ENCODE measurements at places on chromosomes 7 and 10. TPM values are rescaled to one million over a fixed set of nuclear protein-coding genes. Genes with fewer than 3 reads are reported as not detected.
A peak's percentile ranks its signal among the peaks of the same experiment; 100 is the strongest.

DNA sequence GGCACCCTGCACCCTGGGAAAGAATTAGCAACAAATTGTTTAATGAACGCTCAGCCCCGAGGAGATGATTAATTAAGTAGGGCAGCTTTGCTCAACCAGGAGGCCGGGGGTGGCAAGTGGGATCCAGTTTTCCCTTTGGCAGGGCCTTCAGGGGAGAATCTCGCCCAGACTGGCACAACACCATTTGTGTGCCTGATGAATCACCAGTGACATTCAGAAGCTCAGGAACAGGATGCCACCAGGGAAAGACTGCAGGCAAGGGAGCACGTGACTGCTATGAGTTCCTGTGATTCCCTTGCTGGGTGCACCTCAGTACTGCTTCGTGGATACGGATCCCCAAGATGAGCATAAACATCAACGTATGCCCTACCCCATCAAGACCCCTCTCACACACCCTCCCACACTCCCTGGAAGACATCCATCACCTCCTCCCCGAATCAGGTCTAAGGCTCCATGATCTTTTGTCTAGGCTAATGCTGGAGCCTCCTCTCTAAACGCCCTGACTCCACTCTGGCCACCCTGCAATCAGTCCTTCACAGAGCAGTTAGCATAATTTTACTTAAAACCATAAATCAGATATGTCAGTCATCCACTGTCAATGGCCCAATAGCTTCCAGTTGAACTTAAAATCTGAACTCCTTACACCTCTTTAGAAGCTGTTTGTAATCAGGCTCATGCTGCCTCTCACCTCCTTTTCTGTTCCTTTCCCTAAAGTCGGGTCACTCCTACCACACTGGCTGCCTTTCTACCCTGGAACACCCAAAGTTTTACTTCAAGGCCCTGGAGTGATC, 109.2 kb upstream of the AGK start:
- DNase-seq, result no peak

DNA sequence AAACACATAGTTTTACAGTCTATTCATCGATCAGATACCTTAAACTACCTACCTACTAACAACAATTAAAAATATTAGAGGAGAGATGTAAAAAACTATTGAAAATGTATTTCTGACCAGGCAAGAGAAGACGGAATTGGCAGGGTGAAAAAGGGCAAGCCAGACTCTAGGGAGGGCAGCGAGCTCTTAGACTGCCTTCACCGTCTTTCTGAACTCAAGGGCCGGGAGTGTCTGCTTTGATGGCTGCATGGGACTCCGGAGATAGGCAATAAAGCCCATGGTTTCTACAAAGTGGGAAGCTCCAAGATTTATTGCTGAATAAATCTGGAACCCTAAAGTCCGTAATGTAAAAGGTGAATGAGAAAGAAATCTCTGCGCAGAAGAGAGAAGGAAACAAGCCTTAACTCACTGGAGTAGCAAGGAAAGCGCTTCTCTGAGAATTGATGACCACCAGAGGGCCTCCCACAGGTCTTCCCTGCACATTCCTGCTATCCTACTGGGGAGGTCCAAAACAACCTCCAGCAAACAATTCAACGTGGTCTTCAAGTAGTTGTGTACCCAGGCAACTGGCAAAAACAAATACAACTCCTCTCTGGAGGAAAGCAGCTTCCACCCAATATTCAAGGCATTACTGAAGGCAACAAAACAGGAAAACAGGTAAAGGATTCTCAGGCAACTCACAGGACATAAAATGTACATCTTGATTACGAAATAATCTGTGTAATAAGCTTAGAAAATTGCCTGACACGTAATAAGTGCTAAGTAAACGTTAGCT, 181.3 kb downstream of the SDK1 start:
- no peak for DNase-seq

GRCh38 chr10:126022841-126023240, 126.5 kb downstream of the FANK1 start:
- DNase-seq, result no peak

DNA sequence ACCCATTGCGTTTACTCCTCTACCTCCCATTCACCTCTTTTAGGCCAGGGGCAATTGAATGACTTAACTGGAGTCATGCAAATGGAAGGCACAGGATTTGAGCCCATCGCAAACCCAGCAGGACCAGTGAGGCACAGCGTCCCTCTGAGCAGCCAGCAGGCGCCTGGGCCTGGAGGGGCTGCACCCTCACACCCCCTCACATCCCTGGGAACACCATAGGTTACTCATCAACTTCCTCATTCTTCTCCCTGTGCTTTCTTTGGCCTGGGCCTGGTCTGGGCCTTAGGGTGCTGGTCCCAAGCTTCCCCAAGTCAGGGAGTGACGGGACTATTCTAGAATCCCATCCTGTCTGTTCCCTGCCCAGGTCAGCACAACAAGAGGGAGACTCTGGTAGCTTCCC, 169.4 kb upstream of the EEPD1 start:
- DNase-seq, result no peak

MMP21 gene
- not detected for total RNA-seq

DNA sequence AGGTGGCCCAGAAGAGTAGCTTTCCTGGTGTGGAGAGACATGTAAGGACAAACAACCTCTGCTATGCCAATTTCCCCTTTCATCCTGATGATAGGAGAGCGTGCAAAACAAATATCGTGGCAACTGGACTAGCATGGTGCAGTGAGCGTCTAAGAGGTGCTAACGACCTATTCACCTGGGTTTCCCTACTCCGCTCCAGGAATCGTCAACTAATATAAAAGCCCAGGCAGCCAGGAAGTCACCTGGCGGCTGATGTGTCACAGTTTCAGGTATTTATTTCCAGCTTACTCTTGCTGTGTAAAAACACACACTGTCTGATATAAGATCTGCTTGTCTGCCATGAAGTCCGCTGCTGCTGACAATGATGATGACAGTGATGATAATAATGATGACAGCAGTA, 56.5 kb upstream of the EFCAB10 start:
- DNase-seq, result no peak

DNA sequence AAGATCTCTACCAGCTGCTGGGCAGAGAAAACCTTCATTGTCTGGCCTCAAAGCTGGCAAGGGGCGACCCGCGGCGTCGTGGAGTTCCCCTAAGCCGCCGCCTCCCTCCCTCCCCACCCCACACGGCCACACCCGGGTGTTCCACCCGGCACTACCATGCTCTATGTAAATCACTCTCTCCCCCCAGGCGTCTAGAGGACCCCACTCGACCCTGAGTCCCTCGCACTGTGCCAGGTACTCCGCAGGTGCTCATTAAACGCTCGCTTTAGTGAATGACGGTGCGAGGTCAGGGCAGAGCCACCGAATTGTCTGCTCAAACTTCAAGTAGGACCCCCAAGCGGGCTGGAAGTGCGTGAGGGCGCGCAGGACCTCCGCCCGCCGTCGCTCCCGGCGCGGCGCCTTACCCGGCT, 628 bp downstream of the PARP12 start:
- DNase-seq, result no peak

DNA sequence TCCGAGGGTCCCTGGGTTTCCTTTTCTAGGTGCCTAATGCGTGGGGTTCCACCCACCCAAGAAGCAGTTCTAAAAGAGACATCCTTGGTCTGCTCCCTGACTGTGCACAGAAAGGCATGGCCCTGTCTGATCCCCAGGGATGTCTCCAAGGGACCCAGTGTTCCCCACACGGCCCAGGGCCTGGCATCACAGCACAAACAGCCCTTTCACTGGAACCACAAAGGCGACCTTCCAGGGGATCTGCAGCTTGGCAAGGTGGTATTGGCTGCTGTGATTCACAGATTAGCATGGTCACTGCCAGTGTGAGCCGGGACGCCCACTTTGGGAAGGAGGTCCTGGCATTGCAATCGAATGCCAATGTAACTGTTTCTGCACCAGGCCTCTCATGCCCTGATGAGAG, 6.4 kb downstream of the KCNMA1 start:
- DNase-seq, result no peak

- DNase-seq, result peak; percentile 44
Observed at GRCh38 chr10:96720422-96721206, at the start of gene PIK3AP1. Gene PIK3AP1, minus strand, starts transcription at chr10:96720514. Its CDS starts 120 bp downstream, at chr10:96720394.

SLC26A4 gene
- 0.43 TPM for total RNA-seq

- DNase-seq, result peak; percentile 56
Observed at GRCh38 chr10:119209035-119209735, 1.8 kb downstream of the GRK5 start.

GRCh38 chr7:114082642-114083165, 163.9 kb upstream of the PPP1R3A start:
- no peak for DNase-seq

- DNase-seq, result no peak
Observed at GRCh38 chr10:118948786-118949185, 80.7 kb upstream of the NANOS1 start.

DNA sequence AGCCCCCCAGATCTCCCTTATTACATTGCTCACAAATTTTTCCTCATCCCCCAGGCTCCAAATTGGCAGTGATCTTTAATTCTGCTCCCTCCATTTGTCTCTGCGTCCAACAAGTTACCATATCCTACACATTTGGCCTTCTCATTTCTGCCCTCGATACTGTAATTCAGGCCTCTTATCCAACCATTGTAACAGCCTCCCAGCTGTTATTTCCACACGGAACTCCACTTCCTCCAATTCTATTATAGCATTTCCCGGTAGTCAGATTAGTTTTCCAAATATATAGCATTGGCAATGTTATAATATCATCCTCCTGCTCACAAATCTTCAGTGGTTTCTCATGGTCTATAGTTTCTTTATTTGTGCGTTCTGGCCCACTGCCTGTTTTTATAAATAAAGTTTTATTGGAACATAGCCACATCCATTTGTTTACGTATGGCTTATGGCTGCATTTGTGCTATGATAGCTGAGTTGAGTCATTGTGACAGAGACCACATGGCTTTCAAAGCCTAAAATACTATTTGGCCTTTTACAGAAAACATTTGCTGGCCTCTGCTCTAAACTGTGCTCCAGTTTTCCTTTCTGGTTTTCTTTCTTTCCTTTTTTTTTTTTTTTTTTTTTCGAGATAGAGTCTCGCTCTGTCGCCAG, 126.5 kb upstream of the ZNF438 start:
- DNase-seq, result no peak

DNA sequence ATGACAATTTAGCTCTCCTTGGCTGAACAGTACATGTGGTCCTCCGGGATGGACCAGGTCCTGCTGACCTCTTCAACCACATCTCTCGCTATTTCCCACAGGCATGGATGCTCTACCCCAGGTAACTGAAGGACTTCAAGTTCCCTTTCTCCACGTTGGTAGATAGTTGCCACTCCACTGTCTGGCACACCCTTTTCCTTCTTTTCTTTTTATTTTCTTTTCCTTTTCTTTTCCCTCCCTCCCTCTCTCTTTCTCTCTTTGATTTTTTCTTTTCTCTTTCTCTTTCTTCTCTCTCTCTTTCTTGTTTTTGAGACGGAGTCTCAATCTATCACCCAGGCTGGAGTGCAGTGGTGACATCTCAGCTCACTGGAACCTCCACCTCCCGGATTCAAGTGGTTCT, 2.8 kb upstream of the ACBD7 start:
- no peak for DNase-seq

DNA sequence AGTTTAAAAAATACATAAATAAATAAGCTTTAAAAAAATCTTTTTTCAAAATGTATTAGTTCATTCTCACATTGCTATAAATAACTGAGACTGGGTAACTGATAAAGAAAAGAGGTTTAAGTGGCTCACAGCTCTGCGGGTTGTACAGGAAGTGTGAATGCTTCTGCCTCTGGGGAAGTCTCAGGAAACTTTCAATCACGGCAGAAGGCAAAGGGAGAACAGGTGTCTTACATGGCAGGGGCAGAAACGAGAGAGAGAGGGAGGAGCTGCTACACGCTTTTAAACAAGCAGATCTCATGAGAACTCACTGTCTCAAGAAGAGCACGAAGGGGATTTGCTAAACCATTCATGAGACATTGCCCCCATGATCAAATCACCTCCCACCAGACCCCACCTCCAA, 114.6 kb downstream of the DNAJC1 start:
- no peak for DNase-seq

GRCh38 chr10:124429576-124429975, 10.9 kb upstream of the OAT start:
- no peak for DNase-seq

ZNF479 gene
- not detected for total RNA-seq

- DNase-seq, result no peak
Observed at GRCh38 chr7:121529003-121529402, 132.9 kb upstream of the FAM3C start.

DNA sequence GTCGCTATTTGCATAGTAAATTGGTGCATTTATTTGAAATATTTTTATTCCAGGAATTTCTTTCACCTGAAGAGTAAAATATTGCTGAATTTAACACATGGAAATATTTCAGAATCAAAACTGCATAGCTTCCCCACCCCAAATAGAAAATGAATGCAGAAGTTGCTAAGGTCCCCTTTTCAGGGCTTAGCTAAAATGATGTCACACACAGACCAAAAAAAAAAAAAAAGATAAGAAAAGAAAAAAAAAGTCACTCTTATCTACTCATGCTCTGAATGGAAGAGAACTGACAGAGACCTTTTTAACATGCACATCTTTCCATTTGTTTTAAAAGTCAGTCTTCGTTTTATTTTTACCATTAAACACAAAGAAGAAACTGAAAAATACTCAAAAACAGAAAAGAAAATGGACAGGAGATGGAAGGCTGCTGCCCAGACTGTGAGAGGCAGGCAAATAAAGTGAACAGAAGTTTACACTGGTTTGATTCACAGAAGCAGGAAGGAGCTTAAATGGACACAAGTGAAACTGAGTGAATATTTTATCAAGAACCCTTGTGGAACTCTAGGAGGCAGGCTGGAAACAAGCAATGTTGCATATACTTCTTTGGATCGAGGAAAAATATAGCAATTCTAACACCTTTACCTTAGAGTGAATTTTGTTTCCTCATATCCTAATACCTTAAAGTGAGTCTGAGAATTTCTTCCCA, 32.0 kb downstream of the PSMC2 start:
- DNase-seq, result no peak

- no peak for DNase-seq
Observed at GRCh38 chr7:135716677-135717238, 11.2 kb downstream of the SLC13A4 start.

- no peak for DNase-seq
Observed at GRCh38 chr7:143960813-143961610, 6.4 kb downstream of the OR2F1 start.

Data from progenitor cell of endocrine pancreas (in vitro differentiated cells).